ENCODE measurements at places on chromosomes 6 and 20. TPM values are rescaled to one million over a fixed set of nuclear protein-coding genes. Genes with fewer than 3 reads are reported as not detected.

- H3K4me1 ChIP-seq = no peaks in the 10 kb centered on the region
- no peak overlapping the region for H3K27ac ChIP-seq
- H3K27me3 ChIP-seq = no peaks in the 10 kb centered on the region
- H3K36me3 ChIP-seq = no peaks in the 10 kb centered on the region
Observed at GRCh38 chr6:52731719-52732118, 31.6 kb downstream of the GSTA2 start.

DNA sequence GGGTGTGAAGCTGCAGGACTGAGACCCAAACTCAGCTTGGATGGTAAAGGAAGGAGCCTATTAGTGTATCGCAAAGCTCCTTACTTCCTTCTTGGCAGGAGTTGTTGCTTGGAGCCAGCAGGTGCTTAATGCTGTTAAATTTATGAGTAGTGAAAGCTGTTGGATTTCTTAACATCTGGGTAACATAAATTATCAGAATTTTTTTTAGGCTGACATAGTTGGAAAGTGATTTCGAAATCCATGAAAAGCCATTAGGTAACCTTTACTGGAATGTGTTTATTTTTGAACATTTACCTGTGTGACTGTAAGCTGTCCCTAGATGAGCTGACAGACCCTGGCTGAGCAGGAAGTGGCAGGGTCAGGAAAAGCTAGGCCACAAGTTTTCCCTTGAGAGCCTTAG lies 470.4 kb upstream of the SLC35B3 start:
- no peaks in the 10 kb centered on the region for H3K36me3 ChIP-seq
- H3K4me3 ChIP-seq = no peak overlapping the region
- H3K27ac ChIP-seq = no peak overlapping the region
- H3K4me1 ChIP-seq = no peaks in the 10 kb centered on the region
- H3K27me3 ChIP-seq = no peaks in the 10 kb centered on the region

GRCh38 chr6:108609276-108609769 lies 48.6 kb downstream of the FOXO3 start:
- H3K4me1 ChIP-seq = peaks cover 14% of the 10 kb centered on the region
- H3K27ac ChIP-seq = peak overlapping the region; percentile 31
- H3K27me3 ChIP-seq = no peaks in the 10 kb centered on the region
- no peaks in the 10 kb centered on the region for H3K36me3 ChIP-seq
- no peak overlapping the region for H3K4me3 ChIP-seq
- DNase-seq = no peak

OXT gene
- not detected for total RNA-seq

PAK1IP1 gene
- 3.3 TPM for total RNA-seq

DNA sequence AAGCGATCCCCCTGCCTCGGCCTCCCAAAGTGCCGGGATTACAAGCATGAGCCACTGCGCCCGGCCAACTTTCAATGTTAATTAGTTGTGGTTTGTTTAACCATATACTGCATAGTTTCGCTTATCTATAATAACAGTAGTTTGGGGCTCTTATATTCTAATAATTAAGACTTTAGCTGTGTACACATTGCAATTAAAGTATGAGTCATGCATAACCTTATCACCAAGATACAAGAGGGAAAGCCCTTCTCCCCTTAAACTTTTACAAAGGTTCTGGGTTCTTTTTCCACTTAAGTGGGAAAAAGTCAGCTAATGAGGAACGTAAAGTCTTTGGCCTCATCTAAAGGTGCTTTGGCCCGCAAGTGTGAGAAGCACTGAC lies 3.2 kb upstream of the MCCD1 start:
- no peak overlapping the region for H3K27ac ChIP-seq
- H3K27me3 ChIP-seq = no peaks in the 10 kb centered on the region
- H3K4me3 ChIP-seq = no peak overlapping the region
- DNase-seq = no peak
- H3K4me1 ChIP-seq = no peaks in the 10 kb centered on the region
- no peaks in the 10 kb centered on the region for H3K36me3 ChIP-seq

MUCL3 gene
- total RNA-seq = not detected

TAAR8 gene
- not detected for total RNA-seq

COL12A1 gene
- 53.1 TPM for total RNA-seq

CALHM5 gene
- 0.80 TPM for total RNA-seq

- no peak overlapping the region for H3K27ac ChIP-seq
- no peaks in the 10 kb centered on the region for H3K36me3 ChIP-seq
- no peak for DNase-seq
- H3K4me1 ChIP-seq = no peaks in the 10 kb centered on the region
- no peak overlapping the region for H3K4me3 ChIP-seq
Observed at GRCh38 chr6:40520678-40521077, 66.5 kb downstream of the LRFN2 start.

- no peaks in the 10 kb centered on the region for H3K36me3 ChIP-seq
- H3K27me3 ChIP-seq = no peaks in the 10 kb centered on the region
- no peak overlapping the region for H3K4me3 ChIP-seq
- no peak for DNase-seq
- peaks cover 5% of the 10 kb centered on the region for H3K4me1 ChIP-seq
Observed at GRCh38 chr6:137744877-137745276, 122.2 kb upstream of the TNFAIP3 start.
